Left renal cortex interstitium (tissue), 4 donors: ENCODE measurements at places on chromosomes 12 and 14.

DNA sequence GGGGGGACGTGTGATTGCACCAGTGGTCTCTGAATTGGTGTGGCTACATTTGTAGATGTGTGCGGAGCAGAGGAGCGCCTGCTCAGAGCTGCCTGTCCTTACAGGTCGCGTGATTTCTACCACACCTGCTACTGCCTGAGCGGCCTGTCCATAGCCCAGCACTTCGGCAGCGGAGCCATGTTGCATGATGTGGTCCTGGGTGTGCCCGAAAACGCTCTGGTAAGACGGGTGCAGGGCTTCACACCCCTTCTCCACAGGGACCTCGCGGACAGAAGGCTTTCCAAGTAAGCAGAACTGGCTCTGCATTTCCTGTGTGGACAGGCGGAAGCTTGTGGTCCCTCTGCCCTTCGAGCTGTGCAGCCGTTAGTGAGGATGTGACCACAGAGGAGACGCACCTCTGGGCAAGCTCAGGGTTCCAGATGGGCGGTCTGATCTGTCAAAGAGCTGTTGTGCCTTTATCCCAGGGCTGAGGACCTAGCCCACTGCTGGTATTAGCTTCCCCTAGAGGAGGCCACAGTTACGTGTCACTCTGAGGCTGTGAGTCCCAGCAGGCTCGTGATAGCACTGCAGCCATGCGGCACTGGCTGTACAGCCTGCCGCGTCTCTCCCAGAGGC is 47.7 kb downstream of the MAX start:
- no peak for DNase-seq

- no peak for DNase-seq
Observed at GRCh38 chr14:32019276-32019675, 57.8 kb upstream of the ARHGAP5 start.

- DNase-seq = no peak
Observed at GRCh38 chr12:109202770-109203169, 86.4 kb downstream of the ACACB start.

- DNase-seq = no peak
Observed at GRCh38 chr14:103122947-103123633, at the start of gene TNFAIP2. TSS of gene TNFAIP2 (plus strand) at chr14:103123461. CDS start at chr14:103126458, 2,997 bp downstream.

DNA sequence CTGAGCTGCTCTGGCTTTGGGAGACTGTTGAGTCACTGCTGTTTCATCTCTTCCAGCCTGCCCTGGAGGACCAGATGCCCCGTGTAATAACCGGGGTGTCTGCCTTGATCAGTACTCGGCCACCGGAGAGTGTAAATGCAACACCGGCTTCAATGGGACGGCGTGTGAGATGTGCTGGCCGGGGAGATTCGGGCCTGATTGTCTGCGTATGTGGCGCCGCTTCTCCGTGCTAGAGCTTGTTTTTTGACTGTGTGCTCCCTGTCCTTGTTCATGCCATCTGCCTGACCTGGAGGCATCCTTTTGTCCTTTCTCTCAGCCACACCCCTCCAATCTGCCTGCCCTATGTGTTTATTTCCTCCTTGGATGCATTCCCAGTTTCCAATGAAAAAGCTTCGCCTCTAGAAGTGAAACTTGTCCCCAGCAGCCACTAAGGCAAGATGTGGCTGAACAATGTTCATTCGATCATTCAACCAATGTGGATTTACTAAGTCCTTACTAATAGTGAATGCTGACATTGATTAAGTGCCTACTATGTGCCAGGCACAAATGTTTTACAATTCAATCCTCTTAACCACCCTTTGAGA is 98.6 kb downstream of the NT5DC3 start:
- no peak for DNase-seq
